Left cardiac atrium (tissue), 4 donors: ENCODE measurements at places on chromosomes 6 and 20.

DNA sequence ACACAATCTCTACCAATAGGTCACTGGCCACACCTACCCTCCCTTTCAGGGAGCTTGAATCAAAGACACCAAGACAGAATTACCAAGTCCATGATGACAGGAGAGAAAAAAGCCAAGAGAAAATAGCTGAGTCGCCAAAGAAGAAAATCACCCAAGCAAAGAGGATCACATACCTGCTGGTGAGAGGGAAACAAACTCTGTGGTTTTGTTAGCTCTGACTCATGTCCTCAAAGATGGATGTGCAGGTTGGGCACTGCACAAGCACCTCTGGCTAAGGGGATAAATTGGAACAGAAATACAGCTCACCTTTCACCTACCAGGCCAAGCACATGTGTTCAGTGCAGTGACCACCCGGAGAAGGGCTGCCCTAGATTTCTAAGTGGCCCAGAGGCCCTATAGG lies 114.8 kb downstream of the TFAP2A start:
- no peak for DNase-seq

- DNase-seq = peak; percentile 62
These were observed 292.7 kb downstream of the ESR1 start for GRCh38 chr6:152100183-152100618.

GRCh38 chr20:19937218-19937617 lies 79.9 kb upstream of the NAA20 start:
- peak; percentile 63 for DNase-seq

DNA sequence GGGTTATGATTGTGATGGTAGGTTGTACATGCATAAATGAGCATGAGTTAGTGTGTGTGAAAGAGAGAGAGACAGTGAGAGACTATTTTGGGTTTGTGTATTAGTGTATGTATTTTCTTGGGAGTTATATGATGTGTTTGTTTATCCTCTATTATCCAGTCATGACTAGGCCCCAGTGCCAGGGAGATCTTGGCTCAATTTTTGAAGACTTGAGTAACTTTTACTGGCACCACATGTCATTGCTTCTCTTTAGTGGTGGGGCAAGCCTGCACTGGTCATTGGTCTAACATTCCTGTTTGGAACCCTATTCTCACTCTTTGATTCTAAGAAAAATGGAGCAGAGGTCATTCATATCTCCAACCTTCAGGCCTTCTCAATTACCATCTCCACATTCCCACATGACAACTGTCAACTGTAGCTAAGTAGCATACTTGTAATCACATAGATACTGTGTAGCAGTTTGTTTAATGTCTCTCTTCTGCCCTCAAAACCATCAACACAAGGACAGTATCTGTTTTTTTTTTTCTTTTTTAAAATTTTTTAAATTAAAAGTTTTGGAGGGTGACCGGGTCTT lies 8.8 kb downstream of the L3MBTL1 start:
- DNase-seq = no peak

DNA sequence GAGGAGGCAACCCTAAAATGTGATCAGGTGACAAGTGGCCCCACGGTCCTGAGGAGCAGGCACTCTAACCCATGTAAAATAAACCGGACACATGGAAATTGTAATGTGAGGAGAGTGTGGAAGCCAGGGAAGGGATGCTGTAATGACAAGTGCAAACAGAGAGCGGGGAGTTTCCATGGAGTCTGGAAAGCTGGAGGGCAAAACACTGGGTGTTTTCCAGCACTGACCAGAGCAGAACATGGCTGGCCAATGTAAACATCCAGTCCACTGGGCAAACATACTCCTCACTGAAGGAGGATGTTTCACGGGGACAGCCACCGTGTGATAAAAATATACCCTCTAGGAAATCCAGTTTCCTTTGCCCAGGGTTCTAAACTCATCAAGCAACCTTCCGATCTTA lies 219.0 kb upstream of the JARID2 start:
- DNase-seq = peak; percentile 38

GRCh38 chr20:4689220-4689619 lies 32.5 kb upstream of the PRND start:
- no peak for DNase-seq

DNA sequence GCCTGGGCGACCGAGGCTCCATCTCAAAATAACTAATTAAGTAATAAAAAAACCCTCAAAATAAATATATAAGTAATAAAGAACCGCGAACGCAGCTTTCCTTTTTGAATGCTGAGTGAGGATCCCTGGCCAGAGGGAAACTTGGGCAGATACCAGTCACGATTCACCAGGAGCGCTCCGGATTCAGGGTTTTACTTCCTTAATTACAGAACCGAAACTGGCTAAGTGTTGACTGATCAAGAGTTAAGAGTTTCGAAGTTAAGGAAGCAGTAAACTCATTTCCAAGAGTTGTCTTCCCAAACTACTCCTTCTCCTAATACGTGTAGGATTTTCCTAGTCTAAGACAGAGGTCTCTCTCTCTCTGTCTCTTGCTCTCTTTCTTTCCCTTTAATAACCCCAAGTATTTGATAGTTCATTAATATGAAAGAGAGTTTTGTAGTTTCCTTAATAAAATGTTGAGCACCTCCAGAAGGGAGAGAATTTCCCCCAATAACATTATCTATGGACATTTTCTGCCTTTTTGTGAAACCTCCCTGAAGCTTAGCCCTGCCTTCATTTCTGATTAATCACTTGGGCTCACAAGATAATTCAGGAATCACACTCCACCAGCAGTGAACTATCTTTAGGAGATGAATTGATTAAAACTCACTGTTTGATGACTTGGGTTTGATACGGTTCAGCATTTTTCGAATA lies 61.4 kb upstream of the ZNF217 start:
- no peak for DNase-seq

GRCh38 chr6:15340775-15341174 lies 94.9 kb downstream of the JARID2 start:
- no peak for DNase-seq

GRCh38 chr6:123663436-123663835 lies 26.7 kb upstream of the TRDN start:
- DNase-seq = no peak

- no peak for DNase-seq
These were observed 885.2 kb downstream of the EPHA7 start for GRCh38 chr6:92534109-92534508.

GRCh38 chr6:43900560-43900915 lies 130.5 kb downstream of the VEGFA start:
- DNase-seq = no peak

DNA sequence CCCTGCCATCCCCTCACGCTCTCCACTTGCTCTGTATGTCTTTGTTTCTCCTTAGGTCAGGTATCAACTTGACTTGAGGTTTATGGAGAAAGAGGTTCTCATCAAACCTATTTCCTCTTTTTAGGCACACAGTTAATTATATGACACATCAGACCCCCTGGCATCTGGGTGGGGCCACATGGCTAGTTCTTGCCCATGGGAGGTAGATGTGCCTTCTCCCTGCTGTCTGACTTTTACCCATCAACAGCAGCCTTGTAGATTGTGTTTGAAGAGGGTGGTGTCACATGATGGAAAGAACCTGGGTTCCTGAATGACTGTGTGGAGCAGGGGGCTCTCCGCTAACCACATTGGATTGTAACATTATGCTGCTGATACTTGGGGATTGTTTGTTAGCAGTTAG lies 7.2 kb upstream of the UQCC2 start:
- DNase-seq = no peak

DNA sequence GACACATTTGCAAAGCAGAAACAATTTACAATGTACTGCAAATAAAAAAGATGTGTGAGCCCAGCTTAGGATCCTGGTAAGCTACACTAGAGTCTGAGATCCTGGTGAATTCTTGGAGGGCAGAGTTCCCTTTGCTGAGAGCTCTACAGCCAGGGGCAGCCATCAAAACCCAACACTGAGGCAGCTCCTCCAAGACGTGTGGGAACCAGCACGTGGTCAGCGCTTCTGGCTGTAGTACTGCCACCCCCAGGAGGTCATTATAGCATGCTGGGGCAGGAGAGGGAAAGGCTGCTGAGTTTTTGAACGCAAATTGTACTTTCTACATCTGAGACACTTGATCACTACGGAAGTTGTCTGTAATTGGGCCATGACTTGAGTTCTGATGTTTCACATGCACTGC lies 131.5 kb downstream of the INSM1 start:
- DNase-seq = no peak

- DNase-seq = no peak
These were observed 26.6 kb upstream of the ELMO2 start for GRCh38 chr20:46433051-46433450.

DNA sequence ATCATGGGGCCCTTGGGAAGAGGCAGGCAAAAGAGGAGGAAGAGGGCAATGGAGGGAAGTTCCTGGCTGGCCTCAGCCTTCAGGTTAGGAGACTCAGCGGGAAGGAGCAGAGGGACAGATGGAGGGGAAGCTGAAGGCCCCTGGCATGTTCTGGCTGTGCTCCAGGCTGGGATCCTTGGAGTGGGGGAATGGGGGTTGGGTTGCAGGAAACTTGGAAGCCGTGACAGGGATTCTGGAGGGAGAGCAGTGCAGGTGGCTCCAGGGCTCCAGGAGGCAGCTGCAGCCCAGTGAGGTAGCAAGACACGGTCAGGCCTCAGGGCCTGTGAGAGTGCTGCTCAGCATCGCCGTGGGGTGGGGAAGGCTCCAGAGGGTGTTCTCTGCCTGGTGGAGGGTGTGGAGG lies 64.6 kb upstream of the SCP2D1 start:
- no peak for DNase-seq

DNA sequence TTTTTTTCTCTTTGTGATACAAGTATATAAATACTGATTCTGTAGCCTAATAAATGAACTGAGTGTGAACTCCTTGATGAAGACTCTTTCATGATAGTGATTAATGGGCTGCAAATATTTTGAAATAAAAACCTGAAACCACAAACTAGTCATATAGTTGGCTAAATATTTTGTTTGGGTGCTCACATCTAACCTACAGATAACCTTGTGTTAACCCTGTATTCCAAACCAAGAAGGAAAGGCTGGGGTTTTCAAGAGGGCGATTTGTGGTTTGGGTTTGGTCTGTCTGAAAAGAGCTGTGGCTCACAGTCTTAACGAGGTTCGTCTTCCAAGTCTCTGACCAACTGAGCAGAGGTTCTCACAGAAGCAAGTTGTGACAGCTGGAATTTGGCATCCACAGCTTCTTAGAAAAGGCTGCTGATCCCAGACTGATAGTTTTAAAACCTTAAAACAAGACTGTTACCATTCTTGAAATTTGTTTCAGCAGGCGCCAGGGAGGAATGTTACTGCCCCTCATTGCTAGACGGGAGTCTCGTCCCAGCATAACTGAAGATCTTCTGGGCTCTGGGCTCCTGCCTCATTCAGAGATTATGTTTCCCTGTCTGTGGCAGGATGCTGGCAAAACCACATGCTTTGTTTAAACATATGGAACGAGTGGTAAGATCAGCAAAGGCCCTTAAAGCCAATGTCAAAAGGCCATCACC lies 736.4 kb upstream of the MARCKS start:
- DNase-seq = no peak

DNA sequence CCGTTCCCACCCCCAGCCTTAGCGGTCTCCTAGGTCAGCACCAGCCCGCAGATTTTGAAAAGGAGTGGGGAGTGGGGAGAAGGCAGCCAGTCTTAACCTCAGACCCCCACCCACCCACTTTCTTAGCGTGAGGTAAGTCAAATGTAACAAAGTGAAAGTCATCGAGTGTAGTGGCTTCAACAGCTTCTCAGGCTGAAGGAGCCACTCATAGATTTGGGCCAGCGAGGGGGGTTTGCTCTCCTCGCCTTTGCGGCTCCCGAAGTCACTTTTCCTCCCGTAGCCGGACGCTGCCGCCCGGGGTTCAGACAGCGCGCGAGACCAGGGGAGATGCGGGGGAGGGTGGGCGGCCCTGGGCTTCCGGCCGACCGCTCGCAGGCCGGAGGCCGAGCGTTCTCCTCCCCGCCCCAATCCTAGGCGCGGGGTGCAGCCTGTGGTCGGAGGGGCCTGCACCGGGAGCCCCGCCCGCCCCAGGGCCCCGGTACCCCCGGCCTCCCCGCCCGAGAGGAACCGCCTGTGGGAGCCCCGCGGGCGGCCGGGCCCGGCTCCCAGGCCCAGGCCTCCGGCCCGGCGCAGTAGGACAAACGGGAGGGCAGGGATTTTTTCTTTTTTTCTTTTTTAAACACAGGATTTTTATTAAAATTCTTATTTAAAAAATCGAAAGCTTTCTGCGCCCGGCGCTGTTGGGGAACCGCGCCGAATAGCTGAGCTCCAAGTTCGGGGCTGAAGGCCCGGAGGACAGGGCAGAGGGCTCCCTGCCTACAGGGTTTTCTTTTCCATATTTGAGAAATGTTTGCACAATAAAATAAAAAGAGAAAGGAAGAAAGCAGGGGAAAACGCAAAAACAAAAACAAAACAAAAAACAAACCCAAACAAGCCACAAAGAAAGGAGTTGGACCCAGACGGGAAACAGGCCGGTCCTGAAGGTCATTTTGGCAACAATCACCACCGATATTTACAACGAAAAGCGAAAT lies 3.2 kb downstream of the NKX2-2 start:
- no peak for DNase-seq

DNA sequence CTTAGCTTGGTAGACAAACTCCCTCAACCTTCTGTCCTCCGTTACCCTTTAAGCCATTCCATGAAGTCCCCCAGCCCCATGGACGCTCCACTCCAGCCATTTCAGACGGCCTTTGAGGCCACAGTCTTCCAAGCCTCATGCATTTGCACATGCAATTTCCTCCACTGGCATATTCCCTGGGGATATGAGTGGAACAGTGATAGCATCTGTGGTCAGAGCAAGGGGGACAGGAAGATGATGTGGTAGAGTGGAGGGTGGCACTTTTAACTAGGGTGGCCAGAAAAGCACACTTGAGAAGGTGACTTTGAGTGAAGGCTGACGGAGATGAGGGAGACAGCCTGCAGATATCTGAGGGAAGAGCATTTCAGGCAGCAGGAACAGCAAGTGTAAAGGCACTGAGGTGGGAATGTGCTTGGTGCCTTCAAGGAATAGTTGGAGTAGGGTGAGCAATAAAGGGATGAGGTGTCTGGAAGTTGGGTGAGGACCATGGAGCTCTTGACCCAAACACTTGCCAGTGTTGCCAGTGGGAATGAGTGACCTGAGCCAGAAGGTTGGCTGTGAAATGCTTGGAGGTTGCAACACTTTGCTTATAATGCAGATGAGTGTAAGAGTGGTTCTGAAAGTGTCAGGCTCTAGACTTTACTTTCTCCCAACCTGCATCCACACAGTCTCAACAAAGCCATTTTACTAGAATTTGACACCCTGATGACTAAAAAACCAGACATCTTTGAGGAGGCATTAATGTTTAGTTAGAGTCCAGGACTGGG lies 275.6 kb upstream of the SUPT3H start:
- no peak for DNase-seq
